ENCODE measurements at places on chromosomes 6 and 20.

DNA sequence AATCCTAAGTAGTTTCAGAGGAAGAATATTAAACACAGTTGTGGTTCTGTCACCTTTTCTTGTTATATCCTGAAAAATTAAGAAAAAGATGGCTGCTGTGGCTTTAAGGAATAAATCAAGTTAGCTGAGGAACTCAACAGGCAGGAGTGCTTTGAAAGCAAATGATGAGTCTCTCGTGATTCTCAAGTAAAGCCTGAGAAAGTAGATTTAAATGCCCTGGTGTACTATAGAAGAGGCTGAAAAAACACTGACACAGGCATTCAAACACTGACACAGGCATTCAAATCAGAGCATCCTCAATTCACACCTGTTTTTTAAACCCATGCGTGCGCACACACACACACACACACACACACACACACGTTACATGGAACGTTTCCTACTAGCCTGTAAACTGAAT lies 218.6 kb downstream of the OGFRL1 start:
- DNase-seq = no peak

DNA sequence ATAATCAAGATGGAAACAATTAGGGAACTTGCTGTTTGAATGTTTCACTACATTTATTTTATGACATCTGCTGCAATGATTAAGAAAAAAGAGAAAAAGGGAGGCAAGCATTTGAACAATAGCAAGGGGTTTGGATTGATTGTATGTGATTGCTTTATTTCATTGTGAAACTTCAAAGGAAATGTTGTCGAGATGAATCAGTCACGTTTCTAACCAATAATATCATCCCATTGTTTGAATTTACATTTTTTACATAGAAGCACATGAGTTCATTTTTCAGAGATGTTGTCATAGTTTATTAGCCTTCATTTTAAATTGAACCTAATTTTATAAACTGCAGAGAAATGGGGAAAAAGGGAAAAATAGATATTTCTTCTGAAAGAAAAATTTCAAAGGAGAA lies 572.0 kb downstream of the KIF16B start:
- DNase-seq = no peak

GRCh38 chr6:90285042-90285481 lies 11.6 kb downstream of the BACH2 start:
- no peak for DNase-seq

GRCh38 chr6:169839029-169839481 lies 87.6 kb downstream of the ERMARD start:
- DNase-seq = no peak

DNA sequence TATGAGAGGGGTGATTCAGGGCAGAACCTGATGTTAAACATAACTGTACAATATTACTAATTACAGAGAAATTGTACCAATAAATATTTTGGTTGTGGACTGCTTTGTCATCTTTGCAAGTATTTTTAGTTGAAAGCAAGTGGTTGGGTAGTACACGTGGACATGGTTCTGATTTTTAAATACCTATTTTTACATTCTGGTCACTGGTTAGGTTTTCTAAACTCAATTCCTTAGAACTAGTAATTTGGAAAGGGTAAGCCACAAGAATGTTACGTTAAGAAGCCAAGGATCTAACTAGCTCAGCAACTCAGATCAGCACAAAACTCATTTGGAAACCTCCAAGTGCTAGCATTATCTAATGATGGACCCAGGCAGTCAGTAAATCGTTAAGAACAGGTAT lies 2.7 kb downstream of the EPB41L2 start:
- DNase-seq = no peak

- DNase-seq = no peak
Measured at GRCh38 chr6:84639396-84639795, 125.0 kb downstream of the TBX18 start.

DNA sequence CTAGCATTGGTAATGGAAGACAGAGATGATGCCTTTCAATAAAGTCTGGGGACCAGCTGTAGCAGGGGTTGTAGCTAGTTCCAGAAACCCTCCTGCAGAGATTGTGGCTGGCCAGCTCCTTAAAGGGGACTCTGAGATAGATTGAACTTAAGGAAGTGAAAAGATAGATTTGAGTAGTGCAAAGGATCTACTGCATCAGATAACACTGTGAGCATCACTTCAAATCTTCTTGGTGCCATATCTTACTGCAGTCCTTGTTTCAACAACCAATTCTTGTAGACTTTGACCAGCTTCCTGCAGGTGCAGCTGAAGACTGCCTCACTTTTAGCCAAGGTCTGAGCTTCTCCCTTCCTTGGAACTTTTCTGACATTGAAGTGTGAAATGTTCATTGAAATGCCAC lies 14.8 kb upstream of the CEP162 start:
- no peak for DNase-seq

DNA sequence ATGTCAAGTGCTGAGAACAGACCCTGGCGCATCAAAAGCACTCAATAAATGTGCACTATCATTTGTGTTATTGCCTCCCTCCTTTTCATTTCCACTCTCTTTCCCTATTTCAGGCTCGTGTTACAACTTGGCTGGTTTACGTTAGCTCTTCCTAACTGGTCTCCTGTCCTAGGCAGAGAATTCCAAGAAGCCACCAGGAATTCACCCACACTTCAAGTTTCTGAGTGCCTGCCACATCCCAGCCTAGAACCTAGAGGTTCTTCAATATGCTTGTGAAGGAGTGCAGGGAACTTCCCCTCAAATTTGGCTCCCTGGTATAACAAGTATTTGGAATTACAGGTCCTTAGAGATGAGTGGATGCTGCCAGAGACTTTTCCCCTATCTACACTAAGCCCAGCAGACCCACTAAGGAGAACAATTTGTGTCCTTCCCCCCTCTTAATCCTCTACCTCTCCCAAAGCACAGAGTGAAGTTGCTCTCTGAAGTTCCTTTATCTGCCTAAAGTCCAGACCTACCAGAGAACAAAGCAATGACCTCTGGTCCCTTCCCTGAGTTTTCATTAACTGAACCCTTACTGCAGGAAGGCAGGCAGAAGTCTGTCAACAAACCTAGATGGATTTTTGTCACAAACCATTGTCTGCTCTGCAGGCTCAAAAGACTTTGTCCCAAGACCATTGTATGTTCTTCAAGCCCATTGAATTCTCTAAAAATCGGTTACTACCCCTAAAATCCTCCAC lies 201.6 kb upstream of the JARID2 start:
- DNase-seq = no peak

DNA sequence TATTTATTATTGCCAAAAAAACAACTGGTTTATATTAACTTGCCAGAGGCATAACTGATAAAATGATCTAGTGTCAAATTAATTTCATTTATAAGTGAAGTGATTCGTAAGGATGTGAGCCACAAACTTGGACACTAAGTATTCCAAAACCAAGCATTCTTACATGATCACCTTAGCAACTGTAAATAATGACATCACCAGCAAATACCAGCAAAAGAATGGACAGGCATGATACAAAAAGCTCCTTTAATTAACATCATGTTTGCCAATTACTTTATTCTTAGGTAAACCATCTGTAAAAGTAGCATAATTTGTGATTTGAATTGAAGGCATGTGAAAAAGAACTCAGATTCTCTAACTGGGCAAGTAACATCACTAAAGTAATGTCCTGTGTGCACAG lies 17.2 kb upstream of the FNDC1 start:
- no peak for DNase-seq

DNA sequence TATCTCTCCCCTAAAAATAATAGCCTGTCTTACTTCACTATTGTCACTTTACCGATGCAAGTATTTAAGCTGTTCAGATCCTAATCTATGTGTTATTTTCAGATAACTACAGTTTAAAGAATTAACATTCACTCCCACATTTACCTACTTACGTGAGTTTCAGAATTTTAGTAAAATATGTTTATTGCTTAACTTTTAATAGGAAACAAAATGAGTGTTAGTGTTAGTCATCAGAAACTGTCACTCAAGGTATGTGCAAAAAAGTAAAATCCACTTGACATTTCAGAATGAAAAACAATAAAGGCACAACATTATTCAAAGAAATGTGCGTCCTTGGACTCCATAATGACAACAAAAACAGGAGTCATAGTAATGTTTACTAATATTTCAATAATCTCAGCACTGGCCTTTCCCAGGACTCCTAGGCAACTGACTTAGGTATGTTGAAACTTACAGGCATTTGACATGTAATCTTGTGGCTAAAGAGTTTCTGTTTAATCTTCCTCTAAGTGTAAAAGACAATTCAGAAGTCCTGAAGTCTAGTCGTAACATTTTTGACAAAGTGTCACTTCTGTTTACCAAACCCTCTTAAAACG lies 4.5 kb downstream of the ATXN1 start:
- DNase-seq = no peak

DNA sequence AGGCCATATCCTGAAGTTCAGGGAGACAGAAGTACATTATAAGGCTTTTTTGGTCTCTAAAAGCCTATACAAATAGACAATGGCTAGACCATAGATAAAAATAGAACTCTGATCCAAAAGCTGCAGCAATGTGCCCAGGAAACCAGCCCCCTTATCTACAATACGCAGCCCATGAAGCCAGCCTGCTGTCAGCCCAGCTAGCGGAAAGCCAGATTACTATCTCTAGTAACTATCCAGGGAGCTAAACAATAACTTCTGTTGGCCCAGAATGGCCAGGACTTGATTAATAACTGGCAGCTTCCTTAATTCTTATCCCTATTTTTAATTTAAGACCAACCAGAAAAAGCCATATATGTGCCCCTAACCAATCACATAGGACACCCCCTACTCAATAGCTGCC lies 160.4 kb upstream of the SMLR1 start:
- no peak for DNase-seq

DNA sequence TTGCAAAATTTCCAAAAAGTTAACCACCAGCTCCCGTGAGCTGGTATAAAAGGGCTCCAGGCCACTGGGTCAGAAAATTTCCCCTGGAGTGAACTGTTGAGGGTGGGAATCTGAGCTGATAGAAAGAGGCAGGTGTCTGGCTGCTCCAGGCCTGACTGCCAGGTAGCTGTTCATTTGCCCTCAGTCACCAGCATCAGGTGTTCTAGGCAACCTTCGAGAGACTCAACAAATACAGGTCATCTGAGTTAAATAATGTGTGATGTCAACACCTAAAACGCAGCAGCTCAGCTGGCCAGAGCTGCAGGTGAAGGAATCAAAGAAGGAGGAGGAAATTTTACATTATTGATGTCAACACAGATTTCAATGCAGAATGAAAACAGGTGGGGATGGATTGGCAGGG lies 46.7 kb downstream of the KCNK5 start:
- no peak for DNase-seq

DNA sequence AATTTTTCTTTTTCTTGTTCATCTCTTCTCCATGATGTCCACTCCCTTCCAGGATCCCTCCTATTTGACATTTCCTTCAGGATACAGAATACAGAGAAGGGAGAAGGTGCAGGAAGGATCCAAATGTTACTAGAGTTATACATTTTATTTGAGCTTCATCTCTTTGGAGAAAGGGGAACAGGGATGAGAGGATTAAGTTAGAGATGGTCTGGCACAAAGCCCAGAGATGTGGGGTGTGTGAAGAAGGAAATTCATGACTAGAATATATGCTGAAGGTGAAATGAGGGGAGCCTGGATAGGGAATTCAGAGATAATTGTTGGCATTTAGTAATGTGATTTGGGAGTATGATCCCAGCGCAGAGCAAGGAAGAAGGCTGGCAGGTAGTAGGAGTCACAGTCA lies 22.5 kb upstream of the SRPK1 start:
- no peak for DNase-seq

- DNase-seq = no peak
Measured at GRCh38 chr6:156794546-156795354, 17.6 kb downstream of the ARID1B start.

DNA sequence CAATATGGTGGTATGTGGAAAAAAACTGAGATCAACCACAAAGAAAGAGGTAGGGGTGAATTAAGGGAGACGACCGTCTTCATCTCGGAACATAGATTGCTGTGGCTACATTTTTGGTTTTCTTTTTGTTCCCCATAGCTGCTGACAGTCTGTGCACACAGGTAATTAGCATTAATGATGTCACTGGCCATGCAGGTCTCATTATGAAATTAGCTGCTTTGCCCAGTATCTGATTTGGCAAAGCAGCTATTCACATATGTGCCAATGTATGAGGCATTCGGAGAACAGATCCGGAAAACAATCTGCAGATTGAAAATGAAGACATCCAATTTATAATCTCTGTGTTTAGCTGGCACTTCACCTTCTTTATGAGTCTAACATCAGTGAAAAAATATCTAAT lies 13.1 kb downstream of the NOX3 start:
- no peak for DNase-seq

GRCh38 chr6:89475634-89476033 lies 42.7 kb downstream of the ANKRD6 start:
- DNase-seq = no peak

DNA sequence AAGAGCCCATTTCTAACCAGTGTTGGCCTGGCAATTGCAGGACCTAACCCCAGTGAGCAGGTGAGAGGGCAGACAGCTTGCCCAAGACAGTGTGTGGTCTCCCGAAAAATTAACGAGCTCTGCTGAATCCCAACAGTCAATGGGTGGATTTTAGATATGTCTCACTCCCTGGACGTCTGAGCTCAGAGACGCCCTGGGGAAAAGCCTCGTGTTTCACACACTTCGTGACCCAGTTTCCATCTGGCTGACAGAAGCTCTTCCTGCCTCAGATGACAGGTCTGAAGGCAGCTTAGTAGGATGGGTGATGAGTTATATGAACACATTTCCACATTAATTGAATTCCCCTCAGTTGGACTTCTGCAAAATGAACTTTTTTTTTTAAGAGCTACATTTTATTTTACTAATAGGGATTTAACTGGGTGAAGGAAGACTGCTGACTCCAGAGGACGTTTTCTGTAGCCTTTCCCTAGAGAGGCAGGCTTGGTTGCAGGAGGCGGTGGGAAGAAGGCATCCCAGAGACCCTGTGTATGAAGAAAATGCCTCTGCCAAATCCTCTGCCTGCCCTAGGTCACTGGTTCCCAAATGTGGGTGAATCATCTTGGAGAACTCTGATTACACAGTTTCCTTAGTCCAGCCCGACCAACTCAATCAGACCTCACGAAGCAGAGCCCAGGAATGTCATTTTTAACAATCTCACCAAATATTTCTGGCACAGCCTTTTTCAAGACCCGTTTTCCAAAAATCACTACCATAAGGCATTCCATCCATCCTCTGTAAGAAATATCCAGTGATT lies 71.7 kb upstream of the LY86 start:
- no peak for DNase-seq

GRCh38 chr20:31568041-31568731 lies 36.9 kb upstream of the ID1 start:
- no peak for DNase-seq

GRCh38 chr6:109255946-109256640 lies 126.2 kb downstream of the CD164 start:
- peak; percentile 72 for DNase-seq

- DNase-seq = no peak
Measured at GRCh38 chr6:168451805-168452517, 11.0 kb downstream of the SMOC2 start.

DNA sequence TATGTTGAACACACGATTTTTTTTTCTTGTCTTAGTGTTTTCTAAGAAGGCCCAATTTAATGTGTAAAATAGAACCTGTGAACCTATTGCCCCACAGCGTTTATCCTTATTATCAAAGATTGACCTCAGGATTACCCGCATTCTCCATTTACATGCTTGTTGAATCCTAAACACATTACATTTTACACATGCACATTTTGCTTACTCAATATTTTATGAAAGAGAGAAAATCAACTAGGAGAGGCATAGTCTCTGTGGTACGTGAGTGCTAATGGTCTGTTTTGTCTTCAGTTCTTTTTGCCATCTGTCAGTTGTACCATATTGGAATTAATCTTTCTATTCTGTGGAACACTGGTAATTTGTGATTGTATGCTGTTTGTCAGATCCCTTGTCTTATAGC lies 80.1 kb upstream of the SMIM8 start:
- DNase-seq = no peak

Measured in SHP77 (cell line).